G401 (cell line): ENCODE measurements at places on chromosomes 2 and 18.

DNA sequence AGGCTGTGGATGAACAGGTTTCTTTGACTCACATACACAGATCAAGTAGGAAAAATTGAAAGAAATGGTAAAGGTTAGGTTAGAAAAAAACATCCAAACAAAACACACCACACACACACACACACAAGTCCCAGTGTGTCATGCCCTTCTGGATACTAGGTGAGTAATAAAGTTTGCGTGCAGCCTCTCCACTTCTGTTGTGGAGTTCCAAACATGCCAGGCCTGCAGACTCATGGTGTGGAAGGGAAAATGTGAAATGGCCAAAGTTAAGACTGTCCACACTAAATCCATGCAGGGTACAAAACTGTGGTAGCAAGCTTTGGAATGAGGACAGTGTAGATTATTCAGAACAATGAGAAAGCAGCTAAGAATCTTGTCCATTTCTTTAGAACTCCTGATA, 114.6 kb downstream of the IKZF2 start:
- no peak for DNase-seq

- no peak for DNase-seq
Measured at GRCh38 chr2:106026271-106027190, 167.6 kb downstream of the UXS1 start.

GRCh38 chr2:46010925-46011490, 286.2 kb upstream of the EPAS1 start:
- peak; percentile 56 for DNase-seq

DNA sequence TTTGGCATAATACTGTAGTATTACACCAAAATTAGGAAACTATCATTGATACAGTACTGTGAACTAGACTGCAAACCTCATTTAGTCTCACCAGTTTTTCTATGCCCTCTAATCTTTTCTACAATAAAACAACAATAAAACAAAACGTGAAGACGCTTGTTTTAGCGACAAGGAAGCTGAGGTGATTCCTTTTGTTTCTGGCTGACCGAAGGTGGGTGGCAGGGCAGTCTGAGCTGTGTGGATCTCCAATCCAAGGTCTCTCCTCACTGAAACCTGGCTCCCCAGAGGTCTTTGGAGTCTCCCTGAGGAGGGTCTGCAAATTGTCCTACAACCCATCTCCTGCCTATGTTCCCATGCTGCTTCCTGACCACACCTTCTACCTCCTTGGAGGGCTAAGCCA, 59.3 kb downstream of the ARMC9 start:
- DNase-seq, result no peak

DNA sequence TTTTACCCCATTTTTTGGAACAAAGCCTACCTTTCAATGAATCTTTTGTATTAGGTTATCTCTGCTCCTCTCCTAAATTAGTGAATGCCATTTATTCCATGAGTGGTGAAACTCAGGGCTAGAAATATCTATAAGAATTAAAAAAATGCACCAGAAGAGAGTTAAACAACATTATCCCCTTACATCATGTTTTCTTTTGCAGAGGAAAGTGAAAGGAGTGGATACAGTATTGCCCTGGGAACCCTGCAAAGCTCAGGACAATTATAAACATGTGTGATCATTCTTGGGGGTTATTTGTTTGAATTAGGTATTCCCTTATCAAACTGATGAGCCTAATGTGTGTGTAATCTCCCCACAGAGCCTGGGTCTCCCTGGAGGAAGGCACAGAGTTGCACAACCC, 559.2 kb downstream of the RNF144A start:
- DNase-seq, result no peak

DNA sequence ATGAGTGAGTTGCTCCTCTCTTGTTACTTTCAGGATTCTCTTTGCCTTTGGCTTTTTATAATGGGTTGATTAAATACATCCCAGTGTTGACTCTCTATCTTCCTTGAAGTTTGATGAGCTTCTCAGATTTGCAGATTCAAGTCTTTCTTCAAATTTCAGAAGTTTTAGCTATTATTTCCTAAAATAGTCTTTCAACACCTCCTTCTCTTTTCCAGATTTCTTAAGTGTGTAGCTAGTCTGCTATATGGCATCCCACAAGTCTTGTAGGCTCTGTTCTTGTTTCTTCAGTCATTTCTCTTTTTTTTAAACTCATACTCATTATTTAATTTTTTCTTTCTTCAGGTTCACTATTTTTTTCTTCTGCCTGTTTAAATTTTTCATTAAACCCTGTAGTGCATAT, 287.7 kb upstream of the CNTNAP5 start:
- no peak for DNase-seq

GRCh38 chr2:181458871-181459270, 1.7 kb downstream of the ITGA4 start:
- DNase-seq, result no peak

GRCh38 chr2:11680182-11680900, 10.3 kb upstream of the NTSR2 start:
- peak; percentile 93 for DNase-seq

- DNase-seq, result no peak
Measured at GRCh38 chr2:128591861-128592822, 273.5 kb upstream of the HS6ST1 start.

DNA sequence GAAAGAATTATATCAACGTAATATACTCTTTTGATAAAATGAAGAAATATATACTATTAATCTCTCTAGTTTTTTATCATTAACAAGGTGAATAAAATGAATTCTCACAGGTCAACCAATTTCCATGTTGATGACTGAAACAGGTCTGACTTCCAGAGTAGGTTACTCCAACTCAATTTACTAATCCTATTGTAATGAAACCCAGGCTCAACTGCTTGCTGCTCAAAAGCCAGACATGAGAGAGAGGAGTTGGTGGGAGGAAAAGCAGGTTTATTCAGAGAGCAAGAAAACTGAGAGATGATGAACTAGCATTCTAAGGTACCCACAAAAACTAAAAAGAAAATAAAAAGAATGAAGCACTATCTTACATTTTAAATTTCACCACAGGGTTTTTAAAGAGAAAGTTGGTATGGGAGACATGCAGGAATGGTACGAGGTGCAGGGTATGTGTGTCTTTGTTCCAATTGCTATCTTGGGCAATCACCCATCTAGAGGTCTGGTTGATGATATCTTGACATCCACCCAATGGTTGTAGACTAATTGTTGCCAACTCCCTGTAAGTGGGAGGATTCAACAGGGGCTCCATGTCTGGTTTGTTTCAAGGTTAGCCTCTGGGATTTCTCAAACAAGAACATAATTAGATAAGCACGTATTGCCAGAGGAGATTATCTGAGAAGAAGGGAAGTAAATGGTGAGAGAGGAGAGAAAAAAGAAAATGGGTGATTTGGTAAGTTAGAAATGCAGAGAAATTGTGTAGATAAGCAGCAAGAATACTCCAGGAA, 471.4 kb upstream of the REG3G start:
- no peak for DNase-seq

DNA sequence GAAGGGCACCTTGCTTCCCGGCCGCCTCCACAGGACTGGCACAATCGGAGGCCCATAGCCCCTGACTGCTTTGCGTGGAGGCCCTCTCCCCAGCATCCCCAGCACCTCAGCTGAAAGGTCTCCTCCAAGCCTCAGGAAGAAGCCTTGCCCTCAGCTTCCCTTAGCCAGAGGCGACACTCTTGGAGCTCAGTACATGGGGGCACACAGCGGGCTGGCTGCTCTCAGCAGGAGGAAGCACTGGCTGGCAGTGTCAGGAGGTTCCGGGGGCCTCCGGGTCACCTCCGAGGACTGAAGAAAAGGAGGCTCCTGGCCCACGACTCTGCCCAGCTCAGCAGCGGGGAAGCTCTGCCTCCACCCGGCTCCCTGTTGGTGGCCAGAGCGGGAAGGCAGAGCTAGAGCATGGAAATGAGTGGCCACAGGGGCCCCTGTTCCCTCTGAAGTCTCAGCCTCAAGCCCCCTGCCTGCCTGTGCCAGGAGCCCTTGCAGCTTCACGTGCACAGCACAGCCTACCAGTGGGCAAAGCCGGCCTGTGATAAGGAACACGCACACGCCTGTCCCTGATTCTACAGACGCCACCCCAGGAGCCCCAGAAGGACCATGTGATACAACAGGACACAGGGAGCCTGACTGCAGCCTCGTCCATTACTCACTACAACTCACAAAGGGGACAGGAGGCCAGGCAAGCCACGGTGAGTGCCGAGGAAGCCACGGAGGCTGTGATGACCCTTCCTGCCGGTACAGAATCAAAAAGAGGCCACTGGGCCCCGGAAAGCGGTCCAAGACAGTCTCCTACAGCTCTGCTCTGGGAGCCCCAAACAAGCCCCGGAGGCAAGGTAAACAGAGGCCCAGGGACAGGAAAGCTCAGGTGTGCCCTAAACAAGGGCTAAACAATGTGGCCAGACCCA, 15.5 kb downstream of the HDAC4 start:
- DNase-seq, result no peak

DNA sequence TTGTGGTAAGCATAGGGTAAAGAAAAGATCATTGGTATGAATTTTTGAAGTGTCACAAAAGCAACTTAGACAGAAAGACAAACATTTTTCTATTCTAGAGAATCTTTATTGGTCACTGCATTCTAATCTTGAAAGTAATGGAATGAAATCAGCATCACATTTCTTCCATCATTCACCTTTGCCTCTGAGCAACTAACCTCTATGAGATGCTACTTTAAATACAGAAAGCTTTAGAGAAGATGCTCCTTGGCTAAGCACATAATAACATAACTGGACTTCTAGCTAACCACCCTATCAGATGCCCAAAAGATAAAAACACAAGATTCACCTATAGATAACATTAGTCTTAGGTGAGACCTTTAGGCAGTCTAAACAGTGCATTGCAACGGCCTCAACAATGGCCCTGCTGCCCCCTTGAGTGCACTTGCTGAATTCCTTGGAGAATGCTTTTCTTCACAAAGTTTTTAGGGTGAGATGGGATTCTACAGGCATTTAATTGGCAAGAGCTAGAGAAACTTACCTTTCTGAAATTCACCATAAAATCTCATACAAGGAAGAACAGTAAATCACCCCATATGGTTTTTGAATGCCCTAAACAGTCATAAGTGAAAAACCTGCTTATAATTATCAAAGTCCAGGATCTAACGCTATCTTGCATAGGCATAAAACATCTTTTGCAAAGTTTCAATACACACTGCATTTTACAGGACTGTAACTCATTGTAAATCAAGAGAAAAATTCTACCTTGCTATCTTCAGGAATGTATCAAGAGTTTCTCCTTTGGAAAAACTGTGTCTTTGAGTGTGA, 791.3 kb upstream of the CHAC2 start:
- peak; percentile 43 for DNase-seq

DNA sequence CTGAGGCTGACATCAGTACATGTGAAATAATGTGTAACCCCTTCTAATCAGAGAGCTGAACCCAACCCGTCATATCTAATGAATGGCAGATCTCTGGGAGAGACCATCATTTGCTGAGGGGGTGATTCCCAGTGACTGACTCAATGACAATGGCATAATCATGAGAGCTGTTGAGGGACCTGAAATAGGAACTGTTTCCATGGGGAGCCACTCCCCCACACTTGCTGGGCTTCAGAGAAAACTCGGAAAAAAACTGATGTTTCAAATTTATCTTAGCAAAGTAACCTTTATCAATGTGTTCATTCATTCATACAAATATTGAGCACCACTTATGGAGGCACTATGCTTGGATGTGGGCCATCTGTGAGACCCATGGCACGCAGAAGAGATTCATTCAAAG, 93.4 kb upstream of the ZBTB14 start:
- no peak for DNase-seq

DNA sequence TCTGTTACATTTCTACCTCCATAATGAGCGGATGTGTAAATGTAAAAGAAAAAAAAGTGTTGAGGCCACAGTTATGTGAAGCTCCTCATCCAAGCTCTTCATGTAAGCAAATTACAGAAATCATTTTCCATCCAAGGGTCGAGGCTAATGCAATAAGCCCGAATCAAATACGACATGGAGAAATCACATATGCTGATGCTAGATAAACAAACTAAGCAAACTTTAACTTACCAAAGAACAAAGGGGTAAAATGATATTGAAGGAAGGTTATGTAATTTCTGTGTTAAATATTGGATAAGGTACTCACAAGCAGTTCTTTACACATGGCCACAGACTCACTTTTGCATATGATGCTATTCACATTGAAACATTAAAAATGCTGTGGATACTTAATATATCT, 310.2 kb upstream of the ID2 start:
- DNase-seq, result no peak
